Liver (tissue), 10 donors: ENCODE measurements at places on chromosomes 4 and X. TPM values are rescaled to one million over a fixed set of nuclear protein-coding genes. Genes with fewer than 3 reads are reported as not detected.

The NEIL3 gene
- 0.08 TPM for total RNA-seq

The KLB gene
- 28.0 TPM for total RNA-seq

The MID1IP1 gene
- 33.6 TPM for total RNA-seq

The TLR1 gene
- 9.5 TPM for total RNA-seq

The TRIM61 gene
- total RNA-seq = 0.50 TPM

The SH3TC1 gene
- total RNA-seq = 28.8 TPM

The BEND4 gene
- total RNA-seq = 0.17 TPM

The PAGE1 gene
- total RNA-seq = not detected

The SLC2A9 gene
- total RNA-seq = 25.7 TPM

The C4orf46 gene
- 6.7 TPM for total RNA-seq

The MOB1B gene
- 69.0 TPM for total RNA-seq

The CENPVL3 gene
- total RNA-seq = not detected

The HMX1 gene
- not detected for total RNA-seq

The P2RY4 gene
- 0.08 TPM for total RNA-seq

The SASH3 gene
- total RNA-seq = 9.5 TPM

The MAGED4 gene
- 0.25 TPM for total RNA-seq

The RAI2 gene
- 0.14 TPM for total RNA-seq

The GEMIN8 gene
- total RNA-seq = 7.9 TPM

The IL1RAPL1 gene
- 0.33 TPM for total RNA-seq

The SPIN2A gene
- total RNA-seq = 0.33 TPM

The SPARCL1 gene
- 1.9 TPM for total RNA-seq

The UGT2B10 gene
- 122 TPM for total RNA-seq

The FSTL5 gene
- total RNA-seq = 0.08 TPM

The APELA gene
- total RNA-seq = not detected

The SPATA18 gene
- total RNA-seq = 1.1 TPM

The AGTR2 gene
- not detected for total RNA-seq

The NLGN3 gene
- total RNA-seq = 0.17 TPM

The SULT1B1 gene
- total RNA-seq = 30.5 TPM

The MAGEC2 gene
- not detected for total RNA-seq

The FGFR3 gene
- 40.0 TPM for total RNA-seq

The PDGFC gene
- 25.7 TPM for total RNA-seq

The FHDC1 gene
- total RNA-seq = 33.0 TPM

The MAGEC1 gene
- not detected for total RNA-seq

The CLDN34 gene
- not detected for total RNA-seq

The MAOB gene
- 52.9 TPM for total RNA-seq

The PLA2G12A gene
- total RNA-seq = 11.3 TPM

The CT47B1 gene
- not detected for total RNA-seq

The ERCC6L gene
- total RNA-seq = not detected

The CFAP47 gene
- under 0.01 TPM for total RNA-seq

The FMR1NB gene
- total RNA-seq = not detected

The LRP2BP gene
- 0.17 TPM for total RNA-seq

The EDA gene
- total RNA-seq = 1.7 TPM

The CORIN gene
- 0.23 TPM for total RNA-seq

The HS3ST1 gene
- total RNA-seq = 0.28 TPM

The BEX1 gene
- total RNA-seq = 0.75 TPM
